ENCODE measurements at places on chromosomes 7 and 10.

DNA sequence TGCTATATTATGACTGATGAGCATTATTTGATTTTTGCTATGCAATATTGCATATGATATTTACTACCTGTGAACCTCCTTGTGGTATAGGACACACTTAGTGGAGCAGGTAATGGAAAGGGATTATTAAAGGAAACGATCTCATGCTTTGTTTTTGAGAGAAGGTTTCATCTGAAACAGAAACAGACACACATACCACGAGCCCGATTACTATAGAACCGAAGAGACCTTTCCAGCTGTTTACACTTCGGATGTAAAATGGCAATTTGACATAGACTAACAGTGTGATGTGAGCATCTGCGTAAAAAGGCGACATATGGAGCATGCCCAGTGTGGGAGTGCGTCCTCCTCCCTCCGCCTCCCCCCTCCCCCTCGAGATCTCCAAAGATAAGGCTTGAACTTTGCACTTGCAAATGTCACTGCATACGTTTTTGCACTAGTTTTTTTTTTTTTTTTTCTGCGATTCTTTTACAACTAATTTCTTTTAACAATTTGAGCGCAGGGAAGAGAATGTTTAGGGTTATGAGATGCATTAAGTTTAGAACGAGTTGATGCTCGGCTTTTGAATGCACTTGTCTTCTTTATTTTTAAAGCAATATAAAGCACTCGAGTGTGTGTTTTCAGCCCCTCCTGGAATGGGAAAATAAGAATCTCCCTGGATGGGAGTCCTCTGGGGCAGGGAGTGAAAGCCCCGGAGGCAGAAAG, 251.0 kb downstream of the NSUN6 start:
- DNase-seq = no peak

- DNase-seq = peak; percentile 84
Observed at GRCh38 chr7:77327067-77327931, 88.8 kb downstream of the GSAP start.

DNA sequence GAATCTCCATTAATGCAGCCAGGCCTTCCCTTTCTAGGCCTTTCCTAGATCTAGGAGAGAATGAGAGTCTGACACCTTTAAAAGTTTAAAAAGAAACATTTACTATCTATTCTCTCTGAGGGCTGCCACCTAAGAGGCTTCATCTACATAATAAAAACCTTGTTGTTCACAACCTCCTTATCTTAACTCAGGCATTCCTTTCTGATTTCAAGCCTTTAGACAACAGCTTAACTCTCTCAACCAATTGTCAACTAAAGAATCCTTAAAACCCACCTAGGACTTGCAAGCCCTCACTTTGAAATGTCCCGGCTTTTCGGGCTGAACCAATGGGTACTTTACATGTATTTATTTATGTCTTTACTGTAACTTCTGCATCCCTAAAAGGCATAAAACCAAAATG, 64.3 kb upstream of the RET start:
- no peak for DNase-seq

DNA sequence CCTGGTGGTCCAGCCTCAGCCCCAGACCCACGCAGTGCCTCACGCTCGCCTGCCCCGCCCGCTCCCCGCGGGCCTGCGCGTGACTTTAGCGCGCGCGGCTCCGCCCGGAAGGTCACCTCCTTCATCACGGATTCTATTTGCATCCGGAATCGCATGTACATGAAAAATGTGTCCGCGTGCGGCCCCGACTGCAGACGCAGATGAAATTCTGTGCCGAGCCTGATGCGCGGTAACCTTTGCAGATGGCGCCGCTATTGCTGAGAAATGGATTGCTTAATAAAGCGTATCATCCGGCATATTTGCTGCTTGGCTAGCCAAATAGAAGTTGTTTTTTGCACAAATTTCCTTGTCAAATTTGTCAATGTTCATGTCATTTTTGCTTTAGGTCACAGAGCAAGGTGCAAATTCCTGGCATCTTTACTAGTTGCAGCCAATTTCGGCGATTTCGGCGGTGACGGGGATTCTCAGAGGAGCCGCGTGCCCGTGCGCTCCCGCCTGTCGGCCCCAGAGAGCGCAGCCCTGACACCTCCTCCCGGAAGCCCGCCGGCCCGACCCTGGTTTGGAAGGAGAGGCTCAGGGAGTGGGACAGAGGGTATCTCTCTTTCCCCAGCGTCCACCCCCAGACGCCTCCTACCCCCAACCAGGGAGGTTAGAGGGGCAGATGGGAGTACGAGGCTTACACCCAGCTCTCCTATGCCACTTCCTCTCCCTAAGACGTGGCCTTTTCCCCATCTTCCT, 85.9 kb upstream of the PAX2 start:
- DNase-seq = no peak

- DNase-seq = no peak
Observed at GRCh38 chr10:20955355-20955893, 58.3 kb upstream of the NEBL start.

DNA sequence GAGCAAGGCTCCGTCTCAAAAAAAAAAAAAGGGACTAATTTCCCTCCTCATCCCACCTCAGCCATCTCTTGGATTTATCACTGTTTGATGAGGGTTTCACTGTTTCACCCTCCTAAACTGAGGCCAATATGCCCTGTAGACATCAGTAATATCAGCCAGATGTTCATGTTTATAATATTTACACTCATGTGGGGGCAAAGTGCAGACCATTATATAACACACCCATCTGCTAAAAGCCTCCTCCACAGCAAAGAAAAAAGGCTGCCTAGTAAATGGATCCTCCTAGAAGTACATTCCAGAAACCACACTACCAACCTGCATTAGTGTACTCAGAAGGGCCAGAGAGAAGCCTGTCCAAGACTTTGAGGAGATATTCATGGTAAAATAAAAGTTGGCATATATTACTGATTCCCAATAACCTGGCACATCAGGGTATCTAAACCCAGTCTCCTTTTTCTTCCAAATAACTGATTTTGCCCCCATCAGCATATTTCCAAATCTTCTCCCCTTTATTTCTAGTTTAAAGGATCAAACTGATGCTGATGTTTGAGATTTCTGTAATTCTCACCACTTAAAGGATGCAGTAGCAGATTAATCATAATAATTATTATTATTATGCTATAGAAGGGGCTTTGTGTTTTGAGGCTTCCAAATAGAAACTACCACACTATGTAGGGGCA, 55.1 kb downstream of the LGI1 start:
- DNase-seq = no peak

Measured in sigmoid colon (tissue), 7 donors.